Cerebellum (tissue), 4 donors: ENCODE measurements at places on chromosomes 1 and 21. TPM values are rescaled to one million over a fixed set of nuclear protein-coding genes. Genes with fewer than 3 reads are reported as not detected.

The COL6A2 gene
- 60.3 TPM for total RNA-seq

The RUNX3 gene
- not detected for total RNA-seq

The TAS1R1 gene
- total RNA-seq, result not detected

The DCDC2B gene
- total RNA-seq, result not detected

The SLC66A1 gene
- 16.2 TPM for total RNA-seq

The ADAMTSL4 gene
- 0.36 TPM for total RNA-seq

The KRTAP13-4 gene
- not detected for total RNA-seq

The SYNJ1 gene
- total RNA-seq, result 22.1 TPM
